ENCODE measurements at places on chromosomes 6 and 20.
A peak's percentile ranks its signal among the peaks of the same experiment; 100 is the strongest.

- no peak for DNase-seq
These were observed 21.4 kb upstream of the ZFP64 start for GRCh38 chr20:52212943-52213342.

DNA sequence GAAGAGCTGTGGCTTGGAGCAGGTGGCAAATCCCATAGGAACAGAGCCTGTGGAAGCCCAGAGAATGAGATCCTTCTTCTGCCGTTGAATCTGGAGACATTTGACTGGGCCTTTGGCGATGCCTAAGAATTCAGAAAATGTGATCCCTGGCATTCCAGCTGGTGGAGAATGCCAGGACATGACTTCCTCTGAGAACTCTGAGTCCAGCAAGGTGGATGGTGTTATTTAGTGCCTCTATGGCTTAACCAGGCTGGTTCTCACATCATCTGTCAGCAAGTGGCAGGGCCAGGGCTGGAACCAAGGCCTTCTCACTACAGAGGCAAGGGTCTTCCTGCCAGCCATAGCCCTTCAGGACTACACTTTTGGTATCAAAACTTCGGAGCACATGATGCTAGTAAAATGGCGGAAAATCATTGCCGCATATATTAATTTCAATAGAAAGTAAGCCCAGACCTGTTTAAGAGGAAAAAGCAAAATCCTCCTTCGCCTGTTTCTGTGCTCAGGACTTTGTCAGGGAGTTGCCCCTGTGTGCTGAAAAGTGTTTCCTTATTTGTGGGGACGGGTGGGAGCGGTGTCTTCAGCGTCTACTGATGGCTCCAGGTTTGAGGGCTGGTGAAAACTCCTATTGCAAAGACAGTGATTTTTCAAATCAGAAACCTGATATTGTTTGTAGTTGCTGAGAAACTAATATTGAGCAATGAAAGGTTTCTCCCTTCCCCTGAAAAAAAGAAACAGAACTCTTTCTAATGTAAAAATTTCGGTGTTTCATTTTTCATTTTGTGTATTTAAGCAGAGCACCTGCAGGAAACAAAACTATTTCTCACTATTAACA is 23.9 kb downstream of the DUSP22 start:
- no peak for DNase-seq

DNA sequence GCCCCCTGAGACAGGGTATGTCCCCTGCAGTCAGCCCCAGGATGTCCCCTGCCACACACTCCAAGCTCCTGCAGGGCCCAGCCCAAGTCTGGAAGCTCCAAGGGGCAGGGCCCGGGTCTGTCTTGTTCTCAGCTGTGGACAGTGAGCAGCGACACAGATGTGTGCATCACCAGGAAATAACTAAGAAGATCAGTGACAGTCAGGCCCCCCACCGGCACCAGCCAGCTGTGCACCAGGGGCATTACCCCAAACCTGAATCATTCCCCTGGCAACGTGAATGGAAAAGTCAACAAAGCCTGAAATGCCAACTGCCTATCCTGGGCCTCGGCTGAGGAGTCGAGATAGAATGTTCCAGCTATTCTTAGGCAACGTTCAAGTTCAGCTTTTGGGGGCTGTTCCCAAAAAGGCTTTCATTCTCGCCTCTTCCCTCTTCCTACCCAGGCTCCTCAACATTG is 105.0 kb downstream of the PREX1 start:
- DNase-seq = peak; percentile 46

GRCh38 chr6:41651962-41652657 is 13.8 kb downstream of the MDFI start:
- no peak for DNase-seq

GRCh38 chr20:34528921-34529297 is 12.7 kb downstream of the DYNLRB1 start:
- DNase-seq = no peak

GRCh38 chr6:53327017-53327395 is 21.7 kb downstream of the ELOVL5 start:
- DNase-seq = no peak

GRCh38 chr6:119067091-119067490 is 11.4 kb downstream of the FAM184A start:
- DNase-seq = peak; percentile 20

DNA sequence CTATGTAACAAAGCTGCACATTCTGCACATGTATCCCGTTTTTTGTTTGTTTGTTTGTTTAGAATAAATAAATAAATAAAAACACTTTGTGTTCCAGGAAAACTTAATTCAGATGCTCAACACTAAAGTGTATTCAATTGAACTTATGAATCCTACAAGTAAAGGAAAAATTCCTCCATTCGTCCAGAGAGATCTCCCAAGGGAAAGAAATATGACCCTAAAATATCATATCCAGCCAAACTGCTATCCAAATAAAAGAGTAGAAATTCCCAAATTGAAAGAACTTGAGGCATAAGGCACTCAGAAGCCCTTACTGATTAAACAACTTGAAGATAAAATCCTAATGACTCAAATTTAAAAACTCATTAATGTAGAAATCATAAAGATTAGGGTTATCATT is 90.4 kb downstream of the MOXD1 start:
- DNase-seq = no peak

DNA sequence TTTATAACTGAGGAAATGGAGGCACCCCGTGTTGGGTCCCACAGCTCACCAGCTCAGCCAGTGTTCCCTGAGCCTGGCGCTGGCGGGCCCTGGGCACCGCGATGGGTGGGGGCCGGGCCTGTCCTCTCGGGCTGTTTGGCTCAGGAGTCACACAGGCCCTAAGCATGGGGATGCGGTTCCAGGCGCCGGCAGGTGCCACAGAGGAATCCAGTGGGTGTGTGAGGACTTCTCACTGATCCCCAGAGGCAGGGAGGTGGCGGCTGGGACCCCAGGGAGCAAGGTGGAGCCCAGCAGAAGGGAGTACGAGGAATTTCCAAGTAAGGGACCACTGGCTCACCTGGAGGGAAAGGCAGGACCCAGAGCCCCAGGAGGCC is 57.5 kb downstream of the IRF4 start:
- DNase-seq = no peak

GRCh38 chr20:62132421-62132820 is 10.1 kb downstream of the LSM14B start:
- DNase-seq = no peak

- peak; percentile 11 for DNase-seq
These were observed 73.1 kb upstream of the SUPT3H start for GRCh38 chr6:45450831-45451230.

- no peak for DNase-seq
These were observed 532.1 kb upstream of the CHD6 start for GRCh38 chr20:42150230-42150629.

DNA sequence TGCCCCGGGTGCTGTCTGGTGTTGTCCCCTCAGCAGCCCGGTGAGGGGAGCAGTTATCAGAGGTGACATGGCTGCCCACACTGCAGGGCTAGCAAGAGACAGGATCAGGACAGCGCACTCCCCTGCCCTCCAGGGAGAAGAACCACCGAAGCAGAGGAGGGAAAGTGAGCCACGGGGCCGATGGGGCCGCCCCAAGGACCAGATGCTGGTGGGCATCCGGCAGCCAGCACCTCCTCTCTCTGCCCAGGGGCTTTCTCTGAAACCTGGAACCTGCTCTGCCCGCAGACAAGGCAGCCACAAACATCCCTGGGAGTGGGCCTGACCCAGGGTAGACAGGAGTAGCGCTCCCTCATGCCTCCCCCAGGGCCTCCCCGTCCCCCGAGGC is 163.0 kb upstream of the CST7 start:
- no peak for DNase-seq

DNA sequence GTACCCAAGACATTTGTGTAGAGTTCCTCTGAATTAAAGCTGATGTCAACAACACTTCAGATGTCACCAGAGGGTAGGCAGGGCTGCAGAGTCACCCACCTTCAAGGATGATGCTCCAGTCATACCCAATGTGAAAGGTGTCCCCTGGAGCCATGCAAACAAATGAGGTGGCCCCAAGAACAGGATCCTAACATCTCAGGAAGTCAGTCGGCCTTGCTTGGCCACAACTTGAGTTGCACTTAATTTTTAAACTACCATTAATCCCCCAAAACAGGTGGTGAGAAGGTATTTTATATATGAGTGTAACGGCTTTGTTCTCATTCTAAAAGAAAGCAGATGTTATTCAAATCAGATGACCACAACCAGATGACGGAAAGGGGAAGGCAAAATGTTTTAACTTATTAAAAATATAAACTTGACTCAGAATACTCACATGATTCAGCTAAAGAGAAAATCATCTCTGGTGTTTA is 21.1 kb upstream of the SERPINB1 start:
- no peak for DNase-seq

DNA sequence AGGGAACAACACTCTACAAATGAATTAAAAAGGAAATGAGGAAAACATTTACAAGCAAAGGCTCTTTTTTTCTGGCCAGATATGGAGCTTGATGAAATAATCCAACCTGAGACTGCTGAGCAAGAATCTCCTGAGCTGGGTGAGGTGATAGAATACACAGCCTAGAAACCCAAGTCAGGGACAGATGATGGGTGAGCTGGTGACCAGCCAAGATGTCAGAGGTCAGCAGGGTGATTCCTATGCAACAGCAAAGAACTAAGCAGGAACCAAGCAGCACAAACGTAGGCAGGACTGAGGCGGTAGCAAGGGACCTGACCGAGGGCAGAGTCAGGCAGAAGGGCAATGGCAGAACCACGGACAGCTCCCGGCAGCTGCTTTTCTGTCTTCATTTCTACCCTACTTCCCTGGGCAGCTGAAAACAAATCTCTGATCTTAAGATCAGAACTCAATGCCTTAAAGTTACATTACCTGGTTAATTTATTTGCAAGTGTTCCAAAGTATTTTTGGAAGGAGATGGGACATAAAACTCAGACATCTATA is 75.1 kb downstream of the CDC40 start:
- peak; percentile 8 for DNase-seq

- no peak for DNase-seq
These were observed 3.6 kb downstream of the BPI start for GRCh38 chr20:38307371-38308046.

GRCh38 chr6:96286503-96286902 is 235.1 kb upstream of the UFL1 start:
- no peak for DNase-seq

DNA sequence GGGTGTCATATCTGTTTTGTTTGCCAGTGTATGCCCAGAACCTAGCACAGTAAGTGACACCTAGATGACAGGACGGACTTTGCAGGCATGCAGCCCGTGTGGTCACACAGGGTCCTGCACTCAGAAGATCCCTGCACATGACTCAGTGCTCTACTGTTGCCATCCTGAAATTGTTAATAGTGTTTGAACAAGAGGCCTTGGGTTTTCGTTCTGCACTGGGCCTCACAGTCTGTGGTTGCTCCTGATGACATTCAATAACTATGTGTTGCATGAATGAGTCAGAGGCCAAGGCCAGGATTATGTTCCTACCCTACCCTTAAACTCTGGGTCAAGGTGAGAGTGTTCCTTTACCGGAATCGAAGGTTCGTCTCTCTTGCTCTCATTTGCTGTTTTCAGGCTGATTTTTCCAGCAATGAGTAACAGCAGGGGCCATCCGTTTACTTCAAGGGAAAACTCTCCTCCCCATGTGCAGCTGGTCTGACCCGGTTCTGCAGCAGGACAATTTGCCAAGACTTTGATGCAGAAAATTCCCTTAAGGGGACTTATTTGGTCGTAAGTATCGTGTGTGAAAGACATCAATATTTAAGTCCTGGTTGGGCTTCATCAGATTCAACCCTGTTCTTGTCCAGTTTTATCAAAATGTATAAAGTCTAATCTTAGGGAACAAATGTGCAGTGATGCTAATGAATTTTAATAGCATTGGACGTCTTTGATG is 13.0 kb upstream of the PFDN4 start:
- no peak for DNase-seq

DNA sequence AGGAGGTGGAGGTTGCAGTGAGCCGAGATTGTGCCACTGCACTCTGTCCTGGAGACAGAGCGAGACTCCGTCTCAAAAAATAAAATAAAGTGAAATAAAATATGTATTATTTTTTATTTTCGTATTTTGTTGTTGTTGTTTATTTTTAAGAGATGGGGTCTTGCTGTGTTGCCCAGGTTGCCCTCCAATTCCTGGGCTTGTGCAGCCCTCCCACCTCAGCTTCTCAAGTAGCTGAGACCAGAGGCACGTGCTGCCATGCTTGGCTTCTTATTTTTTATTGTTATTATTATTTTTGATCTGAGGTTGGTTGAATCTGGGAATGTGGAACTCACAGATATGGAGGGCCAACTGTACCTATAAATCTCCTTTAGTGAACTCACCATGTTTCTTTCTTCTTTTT is 10.1 kb downstream of the KPNA5 start:
- DNase-seq = no peak

- no peak for DNase-seq
These were observed 622 bp downstream of the APCDD1L start for GRCh38 chr20:58514321-58515232.

- no peak for DNase-seq
These were observed 143.5 kb downstream of the ZFP64 start for GRCh38 chr20:52047811-52048764.

DNA sequence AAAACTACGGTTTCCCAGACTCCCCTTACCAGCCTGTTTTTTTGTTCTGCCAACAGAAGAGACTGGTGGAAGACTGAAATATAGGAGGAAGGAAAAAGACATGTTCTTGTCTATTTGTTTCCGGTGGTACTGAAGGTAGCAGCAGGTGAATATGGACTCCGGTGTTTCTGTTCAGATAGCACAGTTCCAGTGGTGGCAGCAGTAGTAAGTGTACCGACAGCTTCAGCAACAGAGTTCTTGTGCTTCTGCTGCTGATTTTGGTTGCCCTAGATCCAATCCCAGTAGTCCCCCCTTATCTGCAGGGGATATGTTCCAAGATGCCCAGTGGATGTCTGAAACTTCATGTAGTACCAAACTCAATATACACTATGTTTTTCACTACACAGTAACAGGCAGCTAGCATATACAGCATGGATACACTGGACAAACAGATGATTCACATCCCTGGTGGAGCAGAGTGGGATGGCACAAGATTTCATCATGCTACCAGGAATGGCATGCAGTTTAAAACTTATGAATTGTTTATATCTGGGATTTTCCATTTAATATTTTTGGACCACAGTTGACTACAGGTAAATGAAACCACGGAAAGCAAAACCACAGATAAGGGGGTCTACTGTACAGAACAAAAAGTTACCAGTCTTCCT is 301.8 kb downstream of the BTBD9 start:
- DNase-seq = no peak

DNA sequence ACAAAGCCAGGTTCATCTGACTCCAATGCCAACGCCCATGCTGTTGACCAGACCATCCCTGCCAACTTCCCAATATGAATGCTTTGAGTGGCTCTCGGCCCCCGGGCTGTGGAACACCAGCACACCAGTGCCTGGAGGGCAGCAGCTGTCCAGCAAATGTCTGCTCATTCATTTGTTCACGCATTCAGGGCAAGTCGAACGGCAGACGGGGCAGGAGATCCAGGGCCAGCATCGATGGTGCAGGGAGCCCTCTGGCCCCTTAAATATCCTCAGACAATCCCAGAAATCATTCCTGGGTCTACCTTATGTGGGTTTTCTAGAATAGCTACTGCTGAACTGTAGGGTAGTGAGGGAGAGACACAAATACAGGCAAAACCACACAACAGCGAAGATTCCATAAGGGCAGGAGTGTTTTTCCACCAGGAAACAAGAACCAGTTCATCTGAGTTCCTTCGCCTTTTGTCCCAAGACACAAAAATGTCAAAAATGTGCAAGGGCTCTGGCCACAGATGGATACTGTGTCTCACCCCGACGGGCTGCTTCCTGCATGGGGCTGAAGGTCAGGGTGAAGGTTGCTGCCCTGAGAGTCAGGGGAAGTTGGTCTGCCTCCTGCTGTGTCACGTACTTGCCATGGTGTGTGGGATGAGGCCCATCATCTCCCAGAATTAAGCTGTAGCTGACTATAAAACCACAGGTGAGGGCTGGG is 15.5 kb downstream of the RIPOR3 start:
- no peak for DNase-seq

All from small intestine (tissue), 16 donors.